Smooth muscle cell of the umbilical artery (primary cell): ENCODE measurements at places on chromosomes 5 and 9. TPM values are rescaled to one million over a fixed set of nuclear protein-coding genes. Genes with fewer than 3 reads are reported as not detected.

Gene TBC1D2
- total RNA-seq = 10.7 and 26.7 TPM in 2 replicates

Gene SLC36A3
- not detected in 2 replicates for total RNA-seq

Gene TMEM161B
- total RNA-seq = 14.3 and 17.1 TPM in 2 replicates

Gene ENTREP1
- total RNA-seq = under 0.01 and 0.05 TPM in 2 replicates

Gene HSD17B4
- total RNA-seq = 160 and 255 TPM in 2 replicates

Gene ABO
- not detected in 2 replicates for total RNA-seq
